Endothelial cell of umbilical vein (primary cell): ENCODE measurements at places on chromosomes 5 and 9. TPM values are rescaled to one million over a fixed set of nuclear protein-coding genes. Genes with fewer than 3 reads are reported as not detected.

The CCL27 gene
- polyA plus RNA-seq, result not detected in 2 replicates

The TOR4A gene
- 32.4 and 45.7 TPM in 2 replicates for polyA plus RNA-seq

The PAXX gene
- polyA plus RNA-seq, result 34.0 and 49.9 TPM in 2 replicates

The EQTN gene
- polyA plus RNA-seq, result not detected in 2 replicates

DNA sequence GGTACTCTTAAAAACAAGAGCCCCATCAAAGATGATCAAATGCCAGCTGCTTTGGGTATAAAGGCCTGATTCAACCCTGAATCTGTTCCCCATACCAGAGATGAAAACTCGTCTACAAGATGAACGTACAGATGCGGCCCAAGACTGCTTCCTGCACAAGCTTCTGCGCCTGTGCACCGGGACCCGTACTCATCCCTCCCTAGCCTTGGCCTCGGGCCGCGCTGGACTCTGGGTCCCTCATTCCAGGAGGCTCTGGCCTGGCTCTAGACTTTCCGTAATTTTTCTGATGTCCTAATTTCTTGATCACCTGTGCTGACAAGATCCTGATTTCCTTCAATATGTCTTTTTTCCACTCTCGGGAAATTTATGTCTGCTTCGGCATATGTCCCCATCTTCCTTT, 612.3 kb downstream of the BNC2 start:
- no peak for DNase-seq

DNA sequence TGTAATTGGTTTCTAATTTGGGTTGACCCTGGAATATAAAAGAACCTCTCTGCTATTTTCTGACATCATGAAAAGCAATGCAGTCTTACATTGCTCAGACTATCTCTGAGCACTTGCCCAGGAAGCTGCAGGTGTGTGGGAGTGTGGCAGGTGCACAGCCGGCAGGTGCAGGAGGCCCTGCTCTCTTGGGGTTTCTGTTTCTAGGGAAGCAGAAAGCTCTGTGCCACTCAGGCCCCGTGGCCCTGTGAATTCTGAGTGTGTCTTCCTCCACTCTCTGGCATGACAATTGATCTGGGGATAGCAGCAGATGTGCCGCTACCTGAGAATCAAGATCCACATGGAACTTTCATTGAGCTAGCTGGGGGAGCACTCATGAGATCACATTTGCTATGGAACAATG, 45.7 kb upstream of the IRX2 start:
- DNase-seq, result no peak

GRCh38 chr5:68181039-68181599, 34.4 kb upstream of the PIK3R1 start:
- DNase-seq, result no peak

DNA sequence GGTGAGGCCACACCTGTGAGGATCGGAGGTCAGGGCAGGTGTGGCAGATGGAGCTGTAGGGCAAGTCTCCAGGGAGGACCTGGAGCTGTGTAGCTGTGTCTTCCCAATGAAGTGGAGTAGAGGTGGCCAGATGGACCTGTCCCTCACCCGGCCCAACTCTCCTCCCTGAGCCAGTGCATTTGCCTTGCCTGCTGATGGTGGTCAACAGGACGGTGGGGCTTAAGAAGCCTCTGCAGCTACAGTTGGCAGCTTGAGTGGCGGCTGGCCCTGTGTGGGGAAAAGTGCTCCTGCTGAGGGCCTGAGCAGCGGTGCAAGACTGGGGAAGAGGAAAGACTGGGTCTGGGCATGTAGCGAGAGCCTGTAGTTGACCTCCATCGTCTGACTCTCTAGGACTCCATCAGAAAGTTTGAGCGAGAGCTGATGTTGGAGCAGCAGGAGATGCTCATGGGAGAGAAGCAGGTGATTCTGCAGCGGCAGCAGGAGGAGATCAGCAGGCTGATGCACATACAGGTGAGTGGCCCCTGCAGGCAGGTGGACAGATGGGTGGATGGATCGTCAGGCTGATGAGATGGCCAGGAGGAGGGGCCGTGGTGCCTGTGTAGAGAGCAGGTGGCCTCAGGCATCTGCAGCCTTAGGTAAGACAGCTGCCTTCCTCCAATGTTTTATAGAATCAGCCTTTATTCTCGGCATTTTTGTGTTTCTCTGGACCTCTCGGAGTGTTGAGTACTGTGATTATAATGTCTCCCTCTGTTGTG, 24.9 kb downstream of the PITX1 start:
- DNase-seq, result no peak

GRCh38 chr9:112864403-112864802, 26.3 kb downstream of the SLC46A2 start:
- no peak for DNase-seq

GRCh38 chr5:74648835-74649293, 8.3 kb upstream of the ENC1 start:
- DNase-seq, result peak; percentile 69

DNA sequence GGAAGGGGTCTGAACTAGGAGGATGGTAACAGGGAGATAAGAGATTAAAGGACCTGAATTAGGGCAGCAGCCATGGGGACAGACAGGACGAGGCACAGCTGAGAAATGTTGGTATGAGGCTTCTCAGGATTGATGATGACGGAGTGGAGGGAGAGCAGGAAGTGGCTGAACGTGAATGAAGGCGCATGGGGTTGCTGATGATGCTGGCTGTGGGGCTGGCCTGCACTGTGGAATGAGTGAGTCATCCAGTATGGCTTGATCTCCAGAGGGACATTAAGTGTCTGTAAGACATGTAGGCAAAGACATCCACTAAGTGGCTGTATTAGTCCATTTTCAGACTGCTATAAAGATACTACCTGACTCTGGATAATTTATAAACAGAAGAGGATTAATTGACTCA, 256.4 kb downstream of the ICE1 start:
- DNase-seq, result no peak

- DNase-seq, result no peak
These were observed 20.1 kb downstream of the NUDT12 start for GRCh38 chr5:103542441-103542840.

DNA sequence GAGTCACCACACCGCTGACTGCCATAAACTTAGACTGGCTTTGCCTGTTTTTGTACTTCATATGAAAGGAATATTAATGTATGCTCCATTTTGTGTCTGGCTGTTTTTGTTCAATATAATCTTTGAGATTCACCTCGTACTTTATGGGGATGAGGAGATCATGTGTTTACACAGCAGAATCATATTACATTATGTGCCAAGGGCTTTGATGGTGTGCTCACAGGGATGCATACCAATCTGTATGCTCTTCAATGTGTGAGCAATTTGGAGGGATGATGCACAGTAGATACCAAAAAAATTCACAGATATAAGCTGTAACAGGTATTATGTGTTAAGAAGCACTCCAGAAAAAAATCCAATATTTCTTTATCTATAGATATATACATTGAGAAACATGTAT, 113.7 kb downstream of the GABRB2 start:
- no peak for DNase-seq

DNA sequence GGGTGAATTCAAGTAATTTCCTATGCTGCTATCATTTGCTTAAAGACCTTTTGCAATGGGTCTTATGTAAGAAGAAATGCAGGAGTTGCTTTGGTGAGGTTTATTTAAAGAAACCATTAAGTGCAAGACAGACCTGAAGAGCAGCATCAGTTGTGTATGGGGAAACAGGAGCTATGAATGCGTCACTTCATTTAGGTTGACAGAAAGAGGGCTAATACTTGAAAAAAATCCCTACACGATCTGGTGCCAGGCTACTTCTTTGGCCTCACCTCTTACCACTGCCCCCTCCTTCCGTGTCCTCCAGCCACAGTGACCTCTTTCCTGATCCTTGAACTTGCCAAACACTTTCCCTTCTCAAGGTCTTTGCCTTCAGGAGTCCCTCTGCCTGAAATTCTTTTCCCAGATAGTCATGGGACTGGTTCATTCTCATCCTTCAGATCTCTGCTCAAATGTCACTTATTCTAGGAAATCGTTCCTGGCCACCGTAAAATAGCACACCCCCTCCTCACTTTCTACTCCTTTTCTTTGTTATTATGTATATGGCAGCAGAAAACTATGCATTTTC, 1.4 kb upstream of the JAK2 start:
- DNase-seq, result no peak

- DNase-seq, result no peak
These were observed 5.2 kb downstream of the UCK1 start for GRCh38 chr9:131525643-131526565.

DNA sequence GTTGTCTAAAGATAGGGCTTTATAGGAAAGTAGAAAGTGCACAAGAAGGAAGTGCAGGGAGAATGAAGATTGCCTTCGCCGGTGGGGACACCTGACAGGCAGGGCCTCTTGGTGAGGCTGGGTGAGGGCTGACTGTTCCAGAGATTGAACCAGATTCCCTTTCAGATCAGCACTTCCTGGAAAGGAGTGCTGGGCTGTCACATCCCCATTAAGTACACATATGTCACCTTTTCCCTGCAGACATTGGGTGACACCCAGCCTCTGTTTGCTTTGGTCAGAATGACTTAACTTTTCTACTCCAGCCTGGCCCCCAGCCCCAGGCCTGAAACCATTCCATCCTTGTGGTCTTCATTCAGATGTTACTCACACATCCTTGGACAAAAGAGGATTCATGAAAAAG, 7.4 kb upstream of the SHROOM1 start:
- no peak for DNase-seq

DNA sequence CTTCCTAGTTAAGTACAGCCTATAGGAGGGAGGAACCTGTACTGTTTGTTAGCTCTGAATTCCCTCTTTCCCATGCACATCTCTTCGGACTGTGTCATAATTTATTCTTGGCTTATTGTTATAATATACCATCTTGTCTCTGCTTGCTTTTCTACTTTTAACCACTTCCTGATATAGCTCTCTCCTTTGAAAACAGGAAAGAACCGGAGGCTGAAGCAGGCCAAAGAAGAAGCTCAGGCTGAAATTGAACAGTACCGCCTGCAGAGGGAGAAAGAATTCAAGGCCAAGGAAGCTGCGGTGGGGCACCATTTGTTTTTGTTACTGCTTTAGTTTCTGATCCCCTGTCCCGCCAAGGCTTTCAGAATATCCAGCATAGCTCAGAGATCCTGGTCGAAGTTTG, 4.8 kb downstream of the ATP6V1G1 start:
- peak; percentile 83 for DNase-seq

- DNase-seq, result no peak
These were observed 54.3 kb upstream of the BOD1 start for GRCh38 chr5:173670791-173671120.

DNA sequence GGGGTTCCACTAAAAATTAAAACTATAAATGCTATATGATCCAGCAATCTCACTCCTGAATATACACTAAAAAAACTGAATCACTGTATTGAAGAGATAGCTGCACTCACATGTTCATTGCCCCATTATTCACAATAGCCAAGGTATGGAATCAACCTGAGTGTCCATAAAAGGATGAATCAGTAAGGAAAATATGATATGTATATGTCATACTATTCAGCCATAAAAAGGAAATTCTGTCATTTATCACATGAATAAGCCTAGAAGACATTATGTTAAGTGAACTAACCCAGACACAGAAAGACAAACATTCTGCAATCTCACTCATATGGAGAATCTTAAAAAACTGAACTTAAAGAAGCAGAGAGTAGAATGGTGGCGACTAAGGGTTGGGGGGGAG, 1376.2 kb upstream of the CDH9 start:
- no peak for DNase-seq

DNA sequence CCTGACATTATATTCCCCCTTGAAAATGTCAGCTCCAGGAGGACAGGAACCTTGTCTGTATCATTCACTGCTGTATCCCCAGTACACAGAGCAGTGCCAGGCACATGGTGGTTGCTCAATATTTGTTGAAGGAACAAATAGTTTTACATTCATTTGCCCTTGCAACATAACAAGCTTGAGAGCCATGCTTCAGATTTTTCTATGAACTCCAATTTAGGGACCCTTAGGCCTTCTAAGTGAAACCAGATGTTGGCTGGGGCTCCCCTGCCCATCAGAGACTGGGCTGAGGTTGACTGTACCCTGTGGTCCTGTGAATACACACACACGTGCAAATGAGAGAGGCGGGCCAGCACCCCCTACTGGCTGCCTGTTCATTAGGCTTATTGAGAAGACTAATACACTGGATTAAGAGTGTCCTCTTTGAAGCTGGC, 214.9 kb upstream of the WWC1 start:
- DNase-seq, result no peak

DNA sequence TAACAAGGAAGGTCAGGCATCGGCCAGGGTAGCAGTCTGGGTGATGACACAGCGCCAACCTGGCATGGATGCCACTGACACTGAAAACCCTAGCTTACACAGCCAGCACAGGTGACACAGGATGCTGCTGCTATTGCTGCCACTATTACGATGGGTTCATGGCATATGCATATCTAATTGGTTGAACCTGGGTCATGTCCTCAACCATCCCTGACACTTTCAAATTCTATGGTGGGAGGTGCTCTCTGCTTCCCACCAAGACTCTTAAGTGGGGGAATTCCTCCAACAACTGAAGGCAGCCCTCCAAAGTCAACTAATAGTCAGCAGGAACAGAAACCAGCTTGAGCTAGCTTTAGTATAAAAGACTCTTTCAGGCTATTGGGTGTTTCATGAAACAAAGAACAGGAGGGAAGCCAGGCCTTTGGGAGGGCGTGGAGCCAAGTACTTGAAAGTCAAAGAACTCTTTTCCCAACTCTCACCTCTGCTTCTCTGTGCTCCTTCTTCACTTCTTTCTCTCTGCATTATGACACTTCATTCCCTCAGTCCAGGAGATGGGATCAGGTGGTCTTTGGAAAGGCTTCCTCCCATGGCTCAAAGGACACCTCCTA, 21.3 kb downstream of the PTTG1 start:
- no peak for DNase-seq

DNA sequence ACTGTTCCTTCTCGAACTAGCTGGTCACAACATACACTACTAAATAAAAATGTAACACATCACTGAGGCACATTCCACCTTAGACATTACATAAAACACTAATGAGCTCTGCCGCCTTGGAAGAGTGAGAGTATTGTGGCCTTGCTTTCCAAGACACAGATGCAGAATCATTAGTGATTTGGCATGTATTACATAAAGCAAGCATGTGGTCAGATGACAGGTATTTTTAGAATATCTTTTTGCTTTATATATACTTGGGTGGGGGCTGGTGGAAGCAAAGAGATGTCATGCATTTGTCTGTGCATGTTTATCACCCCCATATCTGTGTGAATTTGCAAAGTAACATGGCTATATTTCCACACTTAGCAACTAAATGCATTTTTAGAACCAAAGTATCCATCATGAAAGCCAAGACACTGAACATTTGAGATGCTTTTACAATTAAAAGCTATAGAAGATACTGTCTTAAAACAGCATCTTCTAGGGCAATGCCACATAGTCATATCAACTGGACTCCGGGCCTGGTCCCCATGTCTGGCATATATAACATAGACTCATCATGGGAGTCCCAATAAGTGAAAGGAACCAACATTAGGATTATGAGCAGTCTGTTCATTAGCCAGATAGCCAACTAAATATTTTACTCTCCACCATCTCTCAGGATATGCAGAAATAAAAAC, 213.5 kb downstream of the MEF2C start:
- no peak for DNase-seq

DNA sequence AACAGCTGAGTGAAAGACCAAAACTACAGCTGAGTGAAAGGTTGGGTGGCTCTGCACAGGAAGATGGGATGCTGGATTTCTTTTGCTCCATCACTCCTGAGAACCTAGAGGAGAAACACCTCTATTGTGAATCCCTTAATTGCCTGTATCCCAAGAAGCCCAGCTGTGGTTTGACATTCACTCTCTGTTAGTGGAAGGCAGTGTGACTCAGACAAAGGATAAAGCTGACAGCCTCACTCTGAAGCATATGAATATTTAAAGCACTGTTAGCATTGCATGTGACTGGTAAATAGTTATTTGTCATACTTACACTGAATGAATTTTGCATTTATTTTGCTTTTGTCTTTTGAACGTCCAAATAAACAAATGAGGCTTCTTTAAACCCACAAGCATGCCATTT, 367.1 kb upstream of the RIOK2 start:
- DNase-seq, result peak; percentile 48
